Stimulated activated naive B cell treated with anti-CD40 and anti-IgM and Interleukin-4, amounts not matched to agents 10 μg/mL and 1 μg/mL and 100 μg/mL, for 72 hours (primary cell): ENCODE measurements at places on chromosomes 1 and 21.

- DNase-seq, result no peak
- no peak overlapping the region for H3K27ac ChIP-seq
- H3K27me3 ChIP-seq, result no peaks in the 10 kb centered on the region
- no peaks in the 10 kb centered on the region for H3K4me1 ChIP-seq
- no peak overlapping the region for H3K4me3 ChIP-seq
Observed at GRCh38 chr1:191707288-191707687, 451.0 kb upstream of the RGS18 start.

DNA sequence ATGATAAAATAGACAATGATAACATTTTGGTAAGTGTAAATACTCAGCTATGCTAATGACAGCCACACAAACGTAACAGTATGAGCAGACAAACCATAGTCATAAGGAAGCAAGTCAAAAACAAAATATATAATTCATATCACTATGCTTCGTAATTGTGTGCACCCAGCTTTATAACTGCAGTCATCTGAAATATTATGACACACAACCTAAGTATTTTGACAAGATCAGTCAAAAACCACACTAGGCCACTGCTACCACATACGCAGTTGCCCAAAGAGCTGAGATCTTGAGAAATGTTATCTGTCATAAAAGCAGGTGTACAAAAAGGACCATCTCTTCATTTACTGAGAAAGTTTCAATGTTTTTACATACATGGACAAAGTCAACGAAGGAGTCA is 26.0 kb downstream of the RNASEL start:
- no peaks in the 10 kb centered on the region for H3K36me3 ChIP-seq
- no peak overlapping the region for H3K27ac ChIP-seq
- no peak overlapping the region for H3K4me3 ChIP-seq
- H3K4me1 ChIP-seq, result no peaks in the 10 kb centered on the region
- DNase-seq, result no peak

- no peaks in the 10 kb centered on the region for H3K36me3 ChIP-seq
- no peak for DNase-seq
- H3K4me1 ChIP-seq, result peaks cover 6% of the 10 kb centered on the region
- H3K27ac ChIP-seq, result no peak overlapping the region
Observed at GRCh38 chr1:43315963-43316737, 15.4 kb downstream of the TIE1 start.

DNA sequence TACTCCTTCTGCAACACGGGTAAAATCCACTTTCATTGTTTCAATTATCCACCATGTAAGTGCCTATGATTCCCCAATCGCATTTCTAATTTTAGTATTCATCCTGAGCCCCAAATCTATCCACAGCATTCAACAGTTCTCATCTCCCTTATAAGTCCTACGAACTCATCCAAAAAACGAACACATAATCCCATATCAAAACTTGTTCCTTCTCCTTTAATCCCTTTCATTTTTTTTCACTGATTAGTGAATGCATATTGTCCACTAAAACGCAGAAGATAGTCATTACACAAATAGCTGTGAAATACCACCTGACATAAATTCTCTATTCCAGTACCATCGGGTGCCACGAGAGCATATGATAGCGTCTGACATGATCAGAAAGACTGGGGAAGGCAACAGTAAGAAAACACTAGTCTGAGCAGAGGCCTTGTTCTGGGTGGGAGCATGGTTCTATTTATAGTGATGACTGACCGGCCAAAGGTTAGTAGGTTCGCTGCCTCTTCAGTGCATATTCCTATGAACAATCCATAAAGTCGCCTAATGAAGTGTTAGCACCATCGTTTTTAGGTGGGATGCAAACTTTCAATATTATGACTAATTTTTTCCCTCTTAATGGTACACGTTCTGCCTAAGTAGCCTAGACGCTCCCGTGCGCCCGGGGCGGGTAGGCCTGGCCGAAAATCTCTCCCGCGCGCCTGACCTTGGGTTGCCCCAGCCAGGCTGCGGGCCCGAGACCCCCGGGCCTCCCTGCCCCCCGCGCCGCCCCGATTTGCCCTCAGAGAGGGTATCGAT is 648 bp downstream of the ATP5PF start:
- no peak for DNase-seq
- no peaks in the 10 kb centered on the region for H3K27me3 ChIP-seq
- peaks cover 48% of the 10 kb centered on the region for H3K4me1 ChIP-seq
- H3K27ac ChIP-seq, result peak overlapping the region; percentile 100

GRCh38 chr1:4367230-4367777 is 287.1 kb upstream of the AJAP1 start:
- no peaks in the 10 kb centered on the region for H3K4me1 ChIP-seq
- no peaks in the 10 kb centered on the region for H3K36me3 ChIP-seq
- H3K4me3 ChIP-seq, result no peak overlapping the region
- H3K27ac ChIP-seq, result no peak overlapping the region
- no peak for DNase-seq
- no peaks in the 10 kb centered on the region for H3K27me3 ChIP-seq

GRCh38 chr1:167489571-167490340 is 28.6 kb downstream of the CD247 start:
- no peaks in the 10 kb centered on the region for H3K4me1 ChIP-seq
- H3K27ac ChIP-seq, result no peak overlapping the region
- H3K27me3 ChIP-seq, result peaks cover 54% of the 10 kb centered on the region
- H3K4me3 ChIP-seq, result no peak overlapping the region

DNA sequence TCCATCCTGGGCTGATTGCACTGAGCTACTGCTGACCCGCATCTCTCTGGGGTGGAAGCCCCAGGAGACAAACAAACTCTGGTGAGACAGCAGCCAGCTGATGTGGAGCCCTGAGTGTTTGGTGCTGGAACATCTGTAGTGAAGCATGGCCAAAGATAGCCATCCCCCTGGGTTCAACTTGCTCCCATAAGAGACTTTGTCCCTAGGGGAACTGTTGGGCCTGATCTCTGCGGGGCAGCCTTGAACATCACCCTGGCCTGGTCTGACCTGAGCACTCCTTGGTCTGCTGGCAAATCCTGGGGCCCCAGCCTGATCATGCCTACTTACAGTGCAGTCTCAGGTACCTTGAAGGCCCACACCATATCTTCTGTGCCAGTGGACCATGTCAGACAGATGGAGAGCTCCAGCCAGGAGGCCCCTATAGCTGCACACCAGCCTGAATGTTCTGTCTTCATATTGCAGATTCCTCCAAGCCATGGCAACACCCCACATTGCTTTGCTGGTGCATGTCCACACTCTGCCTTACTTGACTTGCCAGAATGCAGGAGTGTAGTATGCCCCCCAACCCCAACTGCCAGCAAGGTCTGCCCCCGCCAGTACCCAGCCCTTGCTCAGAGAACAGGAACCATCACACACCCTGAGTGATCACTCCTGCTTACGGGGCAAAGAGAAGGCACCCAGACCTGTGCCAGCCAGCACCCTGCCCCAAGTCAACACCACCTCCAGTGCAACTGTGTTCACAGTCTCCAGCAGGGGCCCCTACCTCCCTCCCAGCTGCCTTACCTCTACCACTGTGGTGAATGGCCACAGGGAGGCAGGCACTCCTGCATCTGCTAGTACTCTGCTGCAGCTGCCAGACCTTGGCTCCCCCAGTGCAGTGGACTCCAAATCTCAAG is 690.5 kb upstream of the NR5A2 start:
- peaks cover 4% of the 10 kb centered on the region for H3K4me1 ChIP-seq
- no peak for DNase-seq
- no peaks in the 10 kb centered on the region for H3K36me3 ChIP-seq
- H3K4me3 ChIP-seq, result no peak overlapping the region
- H3K27ac ChIP-seq, result no peak overlapping the region
- H3K27me3 ChIP-seq, result no peaks in the 10 kb centered on the region
